ENCODE measurements at places on chromosomes 7 and 10.

- no peak for DNase-seq
Measured at GRCh38 chr7:117992635-117993376, 119.6 kb upstream of the CTTNBP2 start.

DNA sequence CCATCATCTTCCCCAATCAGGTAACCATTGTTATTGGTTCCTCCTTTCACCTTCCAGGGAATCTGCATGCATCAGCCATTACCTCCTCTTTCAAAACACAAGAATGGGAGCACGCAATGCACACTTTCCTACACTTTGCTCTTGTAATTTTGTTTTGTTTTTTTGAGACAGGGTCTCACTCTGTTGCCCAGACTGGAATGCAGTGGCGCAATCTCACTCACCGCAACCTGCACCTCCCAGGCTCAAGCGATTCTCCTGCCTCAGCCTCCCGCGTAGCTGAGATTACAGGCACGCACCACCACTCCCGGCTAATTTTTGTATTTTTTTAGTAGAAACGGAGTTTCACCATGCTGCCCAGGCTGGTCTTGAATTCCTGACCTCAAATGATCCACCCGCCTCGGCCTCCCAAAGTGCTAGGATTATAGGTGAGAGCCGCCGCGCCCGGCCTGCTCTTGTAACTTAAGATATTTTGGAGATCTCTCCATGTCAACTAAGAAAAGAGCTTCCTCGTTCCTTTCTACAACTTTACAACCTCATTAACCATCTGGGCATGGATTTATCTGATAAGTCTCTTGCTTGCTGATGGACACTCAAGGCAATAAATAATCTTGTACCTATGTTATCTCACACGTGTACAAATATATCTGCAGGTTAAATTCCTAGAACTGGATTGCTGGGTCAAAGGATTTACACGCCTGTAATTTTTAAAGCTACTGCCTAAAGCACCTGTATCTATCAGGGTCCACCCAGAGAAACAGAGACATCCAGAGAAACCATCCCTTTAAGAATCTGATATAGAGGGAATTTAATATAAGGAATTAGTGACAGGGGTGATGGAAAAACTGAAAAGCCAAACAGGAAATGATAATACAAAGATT is 4.2 kb downstream of the CYTH3 start:
- DNase-seq: no peak

DNA sequence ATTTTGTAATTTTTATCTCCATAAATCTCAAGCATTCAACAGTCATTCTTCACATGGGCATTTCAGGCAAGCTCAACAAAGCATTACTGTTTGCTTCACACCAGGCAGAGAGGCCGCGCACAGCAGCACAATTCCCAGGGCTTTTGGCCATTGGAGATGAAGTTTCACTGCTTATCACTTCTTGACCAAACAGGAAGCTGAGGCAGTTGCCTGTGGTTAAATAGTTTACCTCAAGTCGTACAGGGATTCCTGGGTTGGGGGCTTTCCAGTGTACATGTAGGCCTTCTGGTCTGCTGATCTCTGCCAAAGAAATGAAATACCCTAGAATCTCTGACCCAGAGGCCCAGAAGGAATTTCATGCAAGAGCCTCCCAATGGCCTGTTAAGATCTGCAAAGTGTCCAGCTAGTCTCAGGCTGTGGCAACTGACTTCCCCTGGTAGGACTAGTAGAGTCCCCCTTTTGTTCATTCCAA is 11.2 kb upstream of the PRDX3 start:
- peak; percentile 12 for DNase-seq

DNA sequence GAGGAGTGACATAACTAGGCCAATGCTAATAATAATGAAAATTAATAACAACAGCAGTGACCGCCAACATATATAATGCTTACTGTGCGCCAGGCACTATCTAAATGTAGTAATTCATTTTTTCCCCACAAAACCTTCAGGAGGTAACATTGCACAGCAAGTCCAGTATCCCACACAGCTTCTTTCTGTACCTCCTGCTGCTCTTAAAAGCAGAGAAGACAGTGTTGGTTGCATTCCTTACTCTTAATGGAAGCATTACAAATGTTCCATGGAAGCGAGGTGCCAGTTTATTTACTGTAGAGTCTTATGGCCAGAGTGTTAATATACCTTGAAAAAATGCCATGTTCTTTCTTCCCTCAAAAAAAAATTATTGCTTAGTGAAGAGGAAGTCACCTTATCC is 168.2 kb downstream of the LRRC4 start:
- DNase-seq: no peak

GRCh38 chr7:20301311-20301939 is 29.3 kb upstream of the ITGB8 start:
- no peak for DNase-seq

GRCh38 chr10:71201849-71202248 is 10.5 kb upstream of the UNC5B start:
- no peak for DNase-seq

DNA sequence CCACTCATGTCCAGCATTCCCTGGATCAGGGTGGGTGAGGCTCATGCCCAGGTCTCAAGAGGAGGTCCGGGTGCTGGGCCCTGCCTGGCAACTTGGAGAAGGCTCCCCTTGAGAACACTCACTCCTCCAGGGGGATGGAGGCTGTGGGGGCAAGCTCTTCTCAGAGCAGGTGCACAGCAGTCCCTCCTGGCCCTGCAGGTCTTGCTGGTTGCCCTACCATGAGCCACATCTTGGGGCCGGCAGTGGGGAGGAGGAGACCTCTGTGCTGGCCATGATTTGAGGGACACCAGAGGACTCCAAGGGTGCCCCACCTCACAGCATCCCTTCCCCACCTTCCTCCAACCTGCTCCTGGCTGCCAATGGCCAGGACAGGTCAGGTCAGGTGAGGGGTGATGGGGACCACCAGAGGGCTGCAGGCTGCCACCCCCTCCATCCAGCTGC is 87.4 kb upstream of the RET start:
- DNase-seq: no peak

DNA sequence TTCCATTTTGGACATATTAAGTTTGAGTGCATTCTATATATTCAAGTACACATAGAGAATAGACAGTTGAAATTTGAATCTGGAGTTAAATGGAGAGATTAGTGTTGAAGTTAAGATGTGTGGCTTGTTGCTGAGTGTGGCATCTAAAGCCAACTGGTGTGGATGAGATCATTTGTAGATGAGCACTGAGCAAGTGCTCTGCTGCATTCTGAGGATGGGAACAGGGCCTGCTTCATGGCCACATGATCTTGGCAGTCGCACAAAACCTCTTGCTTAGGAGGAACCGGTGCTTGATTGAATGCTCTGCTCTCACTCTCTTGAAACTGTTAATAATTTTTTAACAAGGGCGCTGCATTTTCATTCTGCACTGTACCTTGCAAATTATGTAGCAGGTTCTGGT is 62.0 kb downstream of the EPDR1 start:
- no peak for DNase-seq

All from CD4-positive, alpha-beta T cell treated with Interleukin-1 beta for 1 hour (primary cell).